Smooth muscle cell of the coronary artery (primary cell): ENCODE measurements at places on chromosomes 1 and 21. TPM values are rescaled to one million over a fixed set of nuclear protein-coding genes. Genes with fewer than 3 reads are reported as not detected.

The GSTM5 gene
- 0.60 and 9.0 TPM in 2 replicates for total RNA-seq

The SLC35F3 gene
- total RNA-seq, result not detected in 2 replicates

The TGFB2 gene
- total RNA-seq, result 15.2 and 85.8 TPM in 2 replicates

The IFNGR2 gene
- 55.5 and 79.7 TPM in 2 replicates for total RNA-seq

The TEDDM1 gene
- total RNA-seq, result not detected in 2 replicates

The CCDC17 gene
- total RNA-seq, result 0.35 and 0.45 TPM in 2 replicates

The TSPAN1 gene
- 0.35 and 0.68 TPM in 2 replicates for total RNA-seq

The ENAH gene
- 136 and 155 TPM in 2 replicates for total RNA-seq

The FCGR3B gene
- total RNA-seq, result not detected in 2 replicates

The SLC50A1 gene
- 17.9 and 32.0 TPM in 2 replicates for total RNA-seq

The OR2T11 gene
- total RNA-seq, result not detected in 2 replicates

The FHL3 gene
- 10.9 and 26.4 TPM in 2 replicates for total RNA-seq

The SLAMF9 gene
- total RNA-seq, result 0.38 TPM in 1 of 2 replicates, not detected in the other

The THEM5 gene
- not detected in 2 replicates for total RNA-seq

The DCST1 gene
- total RNA-seq, result not detected in 2 replicates

The KCNQ4 gene
- not detected in 2 replicates for total RNA-seq

The PDC gene
- total RNA-seq, result 0.53 TPM in 1 of 2 replicates, not detected in the other
